ENCODE measurements at places on chromosomes 11 and 22.

DNA sequence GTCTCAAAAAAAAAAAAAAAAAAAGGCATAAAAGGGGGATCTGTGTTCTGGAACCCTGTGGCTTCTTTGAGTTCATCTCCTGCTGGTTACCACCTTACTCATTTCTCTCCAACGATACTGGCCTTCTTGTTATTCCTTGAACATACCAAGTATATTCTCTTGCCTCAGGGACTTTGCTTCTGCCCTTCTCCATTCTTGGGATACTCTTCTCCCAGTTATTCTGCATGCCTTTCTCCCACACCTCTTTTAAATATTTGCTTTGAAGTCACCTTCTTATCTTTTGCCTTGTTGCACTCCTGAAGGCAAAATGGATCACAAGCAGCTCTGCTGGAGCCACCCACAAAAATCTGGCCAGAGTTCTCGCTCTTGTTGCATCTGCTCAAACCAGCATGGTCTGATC is 76.0 kb upstream of the RRM1 start:
- no peak for DNase-seq

- no peak for DNase-seq
Measured at GRCh38 chr22:50307890-50308596, 597 bp upstream of the PLXNB2 start.

DNA sequence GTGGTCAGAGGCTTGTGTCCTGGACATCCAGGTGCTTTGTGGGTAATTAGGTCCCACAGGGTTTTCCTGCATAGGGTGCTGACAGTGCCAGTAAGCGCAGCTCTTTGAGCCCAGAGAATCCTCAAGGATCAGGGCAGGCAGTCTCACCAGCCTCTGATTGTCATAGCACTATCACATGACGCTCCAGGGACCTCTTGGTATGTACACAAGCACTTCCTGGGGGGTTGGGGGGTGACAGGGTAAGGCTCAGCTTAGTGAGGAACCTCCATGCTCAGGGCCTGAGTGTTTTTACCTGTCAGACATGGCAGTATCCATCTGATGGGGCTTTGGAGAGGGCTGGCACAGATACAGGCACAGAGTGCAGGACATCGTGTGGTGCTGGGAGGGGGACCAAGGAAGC is 27.9 kb upstream of the SUSD2 start:
- DNase-seq: peak; percentile 33

- DNase-seq: peak; percentile 58
Measured at GRCh38 chr11:112085822-112086421, 634 bp downstream of the TIMM8B start.

DNA sequence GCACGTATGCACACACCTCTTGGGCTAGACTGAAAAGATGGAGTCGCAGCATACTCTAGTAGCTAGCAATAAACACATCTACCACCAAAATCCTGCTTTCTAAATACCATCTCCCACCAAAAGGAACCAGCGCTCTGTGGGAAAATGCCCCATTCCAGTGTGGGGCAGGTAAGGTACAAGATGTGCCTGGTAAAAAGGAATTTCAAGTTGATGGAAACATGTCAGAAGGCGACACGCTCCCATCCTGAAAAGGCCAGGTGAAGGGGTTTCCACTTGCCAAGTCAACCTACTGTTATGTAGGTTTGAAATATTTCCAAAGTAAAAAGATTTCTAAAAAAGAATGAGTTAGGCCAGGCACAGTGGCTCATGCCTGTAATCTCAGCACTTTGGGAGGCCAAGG is 8.8 kb downstream of the DGCR2 start:
- no peak for DNase-seq

DNA sequence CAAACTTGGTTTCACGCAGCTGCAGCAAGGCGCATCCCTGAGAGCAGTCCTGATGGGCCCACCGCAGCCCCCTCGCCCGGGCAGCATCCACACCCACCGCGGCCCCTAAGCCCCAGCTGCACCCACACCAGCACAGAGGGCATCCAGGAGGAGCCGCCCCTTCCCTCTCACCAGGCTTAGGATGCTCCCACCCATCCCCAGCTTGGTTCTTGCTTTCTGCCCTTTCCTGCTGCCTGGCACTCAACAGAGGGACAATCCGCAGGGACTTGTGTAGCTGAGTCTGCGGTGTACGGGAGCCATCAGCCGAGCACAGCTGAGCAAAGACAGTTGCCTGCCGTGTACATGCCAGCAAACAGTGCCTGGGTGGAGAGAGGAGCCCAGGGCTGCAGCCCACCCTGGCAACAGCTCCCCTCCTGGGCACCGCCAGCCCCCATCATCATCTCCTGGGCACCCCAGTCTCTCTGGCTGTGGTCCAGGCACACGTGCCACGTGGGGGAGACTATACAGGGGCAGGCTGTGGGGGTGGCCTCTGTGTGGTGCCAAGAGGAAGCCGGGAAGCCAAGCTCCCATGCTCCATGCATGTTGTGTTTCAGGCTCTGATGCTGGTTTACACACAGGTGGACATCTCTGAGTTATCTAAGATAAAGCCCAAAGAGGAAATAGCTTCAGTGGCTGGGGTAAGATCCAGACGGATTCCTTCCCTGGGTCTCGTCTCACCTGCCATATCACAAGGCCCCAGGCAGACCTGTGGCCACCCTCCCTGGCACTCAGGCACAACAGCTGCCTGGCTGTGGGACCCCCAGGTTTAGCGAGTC is 36.0 kb upstream of the GNB1L start:
- no peak for DNase-seq

GRCh38 chr22:36739185-36739584 is 35.6 kb upstream of the CACNG2 start:
- no peak for DNase-seq

GRCh38 chr11:104967534-104968354 is 630 bp downstream of the CASP4 start:
- DNase-seq: no peak

GRCh38 chr22:35432228-35432905 is 32.4 kb downstream of the MCM5 start:
- DNase-seq: no peak

DNA sequence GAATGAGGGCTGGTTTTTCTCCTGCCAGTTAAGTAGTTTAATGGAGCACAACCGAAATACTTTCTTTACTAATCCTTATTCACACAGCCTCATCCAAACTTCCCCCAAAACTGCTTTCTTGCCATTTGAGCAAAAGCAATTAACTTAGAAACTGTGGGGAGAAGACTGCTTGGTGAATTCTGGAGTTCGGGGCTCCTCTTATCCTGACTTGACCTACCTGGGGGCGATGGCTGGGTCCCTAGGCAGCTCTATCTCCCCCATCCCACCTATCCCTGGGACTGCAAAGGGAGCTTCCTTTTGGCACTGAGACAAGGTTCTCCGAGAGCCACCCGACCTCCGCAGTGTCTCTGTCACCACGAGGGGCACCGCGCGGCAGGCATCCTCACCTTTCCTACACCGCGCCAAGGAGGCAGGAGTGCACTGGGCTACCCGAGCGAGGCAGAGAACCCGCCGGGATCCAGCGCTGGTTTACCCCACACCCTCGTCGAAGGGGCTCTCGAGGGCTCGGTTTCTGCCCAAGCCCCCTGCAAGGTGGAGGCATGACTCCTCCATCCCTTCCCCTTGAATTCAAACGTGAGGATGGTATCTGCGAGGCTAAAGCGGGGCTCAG is 759 bp downstream of the DESI1 start:
- peak; percentile 60 for DNase-seq

DNA sequence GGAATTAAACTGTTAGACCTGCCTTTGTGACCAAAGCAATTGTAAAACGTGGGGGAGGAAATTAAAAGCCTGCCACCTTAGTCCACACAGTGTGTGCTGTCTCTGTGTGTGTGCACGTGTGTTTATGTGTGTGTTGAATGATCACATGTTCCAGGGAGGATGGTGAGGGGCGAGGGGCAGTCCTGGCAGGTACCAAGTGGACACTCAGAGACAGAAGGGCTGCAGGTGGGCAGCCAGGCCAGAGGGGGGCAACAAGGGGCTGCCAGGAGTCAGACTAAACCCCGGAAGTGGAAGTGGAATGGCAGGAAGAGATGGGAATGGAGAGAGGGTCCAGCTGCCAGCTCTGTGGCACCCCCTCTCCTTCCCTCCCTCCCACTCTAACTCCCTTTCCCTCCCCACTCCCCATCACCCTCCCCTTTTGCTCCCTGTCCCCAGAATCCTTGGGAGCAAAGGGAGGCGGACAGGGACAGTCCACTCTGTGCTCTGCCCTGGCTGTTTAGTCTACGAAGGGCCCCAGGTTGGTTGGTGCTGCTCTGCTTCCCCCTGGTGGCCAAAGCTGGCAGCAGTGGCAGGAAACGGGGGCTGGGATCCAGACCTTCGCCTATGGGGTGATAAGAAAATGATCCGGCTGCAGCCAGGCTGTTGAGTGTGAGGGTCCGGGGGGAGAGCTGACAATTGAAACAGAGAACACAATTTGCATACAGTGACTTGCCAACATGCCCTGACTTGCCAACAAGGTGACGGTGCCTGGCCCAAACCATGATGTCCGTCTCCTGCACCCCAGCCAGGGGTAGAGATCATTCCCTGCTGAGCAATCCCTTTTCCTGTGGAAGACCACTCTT is 24.4 kb downstream of the P2RY2 start:
- DNase-seq: peak; percentile 68

GRCh38 chr22:25327018-25327755 is 107.7 kb downstream of the CRYBB2 start:
- DNase-seq: no peak

DNA sequence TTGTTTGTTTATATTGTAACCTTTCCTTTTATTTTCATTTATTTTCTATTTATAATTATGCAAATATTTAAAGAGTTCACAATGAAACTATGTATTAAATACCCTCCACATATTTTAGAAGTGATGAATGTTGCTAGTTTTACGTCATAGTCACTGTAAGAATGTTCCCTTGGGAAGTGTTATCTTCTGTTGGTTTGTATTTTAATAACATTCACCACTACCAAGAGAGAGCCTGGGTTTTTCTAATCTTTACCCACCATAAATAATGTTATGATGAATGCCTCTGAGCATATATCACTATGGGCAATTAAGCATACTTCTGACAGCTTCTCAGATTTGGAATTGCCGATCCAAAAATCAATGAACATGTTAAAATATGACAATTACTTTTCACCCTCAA is 80.7 kb downstream of the GGT1 start:
- no peak for DNase-seq

DNA sequence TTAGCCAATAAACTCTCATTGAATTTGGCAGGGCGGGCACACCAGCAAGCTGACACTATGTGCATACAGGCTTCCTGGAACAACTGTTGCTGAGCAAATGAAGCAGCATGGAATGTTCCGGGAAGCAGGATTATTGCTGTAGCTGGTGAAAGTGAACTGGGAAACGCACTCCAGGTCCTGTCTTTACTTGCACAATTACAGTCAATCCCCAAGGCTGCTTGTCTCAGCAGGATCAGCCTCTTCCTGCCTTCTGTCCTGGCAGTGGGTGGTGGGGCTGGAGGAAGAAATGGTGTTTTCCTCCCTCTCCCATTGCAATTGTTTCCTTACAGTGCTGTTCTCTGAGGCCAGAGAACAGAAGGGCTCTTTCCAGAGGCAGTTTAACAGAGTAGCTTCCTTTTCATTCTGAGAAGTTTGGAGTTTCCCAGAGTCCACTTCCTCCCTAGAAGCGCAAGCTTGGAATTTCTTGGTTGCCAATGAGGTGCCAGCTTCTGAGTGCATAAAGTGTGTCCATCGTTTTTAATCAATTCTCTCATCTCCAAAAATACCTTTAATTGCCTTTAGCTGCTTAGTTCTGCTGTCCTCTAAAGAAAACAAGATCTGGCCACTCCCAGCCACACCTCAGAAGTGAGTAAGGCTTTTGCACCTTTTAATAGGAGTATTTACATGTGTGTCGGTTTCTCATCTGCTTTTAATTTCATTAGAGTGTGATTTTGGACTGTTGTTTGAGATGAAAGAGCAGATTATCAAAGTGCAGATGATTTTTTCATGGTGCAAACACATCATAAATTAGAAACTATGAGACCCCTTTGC is 19.9 kb downstream of the CD44 start:
- no peak for DNase-seq

DNA sequence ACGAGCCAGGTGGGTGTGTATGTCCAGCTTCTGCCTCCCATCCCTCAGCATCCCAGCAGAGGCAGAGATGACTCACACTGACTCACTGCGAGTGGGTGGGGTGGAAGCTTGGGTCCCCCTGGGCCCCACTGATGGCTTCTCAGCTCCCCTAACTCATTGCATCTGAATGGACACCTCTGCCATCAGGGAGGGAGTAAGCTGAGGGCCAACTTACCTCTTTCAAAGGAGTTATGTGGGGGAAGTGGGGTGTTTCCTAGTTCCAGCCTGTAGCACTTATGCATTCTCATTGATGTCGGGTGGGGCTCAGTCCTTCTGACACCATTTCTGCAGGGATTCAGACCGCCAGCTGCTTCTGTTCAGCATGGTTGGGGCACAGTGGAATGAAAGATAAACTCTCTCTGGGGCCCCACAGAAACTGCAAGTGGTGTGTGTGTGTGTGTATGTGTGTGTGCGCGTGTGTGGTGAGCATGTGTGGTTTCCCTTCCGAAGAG is 1425.8 kb downstream of the TBC1D22A start:
- no peak for DNase-seq

- no peak for DNase-seq
Measured at GRCh38 chr11:90235526-90235925, 12.7 kb upstream of the CHORDC1 start.

DNA sequence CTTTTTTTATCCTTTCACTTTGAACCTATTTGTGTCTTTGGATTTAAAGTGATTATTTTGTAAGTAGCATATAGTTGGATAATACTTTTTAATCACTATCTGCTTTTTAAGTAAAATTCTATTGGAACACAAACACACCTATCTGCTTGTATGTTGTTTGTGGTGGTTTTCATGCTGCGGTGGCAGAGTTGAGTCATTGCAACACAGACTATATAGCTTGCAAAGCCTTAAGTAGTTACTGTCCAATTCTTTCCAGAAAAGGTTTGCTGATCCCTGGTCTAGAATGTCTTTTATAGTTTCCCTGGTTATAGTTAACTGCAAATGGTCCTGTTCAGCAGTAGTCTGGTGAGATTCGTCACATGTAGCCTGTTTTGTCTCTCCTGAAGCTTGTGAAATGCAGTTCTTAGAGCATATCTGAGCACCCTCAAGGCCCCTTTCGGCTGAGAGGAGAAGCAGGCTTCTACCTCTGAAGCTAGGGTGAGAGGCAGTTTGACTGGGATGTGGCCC is 21.5 kb downstream of the SHANK3 start:
- no peak for DNase-seq

DNA sequence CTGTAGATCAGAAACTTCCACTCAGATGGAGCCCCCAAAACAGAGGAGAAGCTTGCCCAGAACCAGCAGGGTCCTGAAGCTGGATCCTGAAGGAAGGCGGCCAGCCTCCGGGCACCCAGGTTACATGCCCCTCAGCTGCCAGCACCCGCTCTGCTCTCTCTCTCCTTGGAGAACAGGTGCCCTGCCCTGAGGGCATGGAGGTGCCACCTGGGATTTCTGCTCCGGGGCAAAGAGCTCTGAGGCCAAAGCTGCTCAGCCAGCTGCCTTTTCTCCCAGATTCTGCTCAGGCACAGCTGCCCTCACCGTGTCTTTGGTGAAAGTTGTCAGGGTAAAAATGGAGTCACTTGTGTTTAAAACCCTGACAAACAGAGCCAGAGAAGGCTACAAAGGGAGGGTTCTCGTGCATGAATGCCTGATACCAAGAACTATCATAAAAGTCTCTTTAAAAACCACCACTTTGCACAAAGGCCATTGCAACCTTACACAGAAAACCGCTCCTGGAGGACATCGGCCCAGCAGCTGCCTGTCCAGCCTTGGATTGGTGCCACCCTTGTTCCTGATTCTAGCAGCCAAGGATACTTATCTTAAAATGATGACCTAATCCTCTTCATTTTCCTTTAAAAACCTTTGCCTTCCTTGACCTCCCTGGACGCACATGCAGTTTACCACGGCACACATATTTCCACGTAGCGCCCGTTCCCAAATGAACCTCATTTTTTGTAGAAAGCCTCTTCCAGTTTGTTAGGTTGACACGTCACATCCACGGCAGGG is 140.0 kb downstream of the CACNA1I start:
- no peak for DNase-seq

GRCh38 chr22:23883658-23884057 is 10.5 kb upstream of the MIF start:
- no peak for DNase-seq
